ENCODE measurements at places on chromosomes 3 and 15.

- DNase-seq: no peak
Observed at GRCh38 chr15:80550908-80551260, 144.2 kb upstream of the ABHD17C start.

- DNase-seq: no peak
Observed at GRCh38 chr3:127479449-127479848, 111.1 kb downstream of the TPRA1 start.

GRCh38 chr3:100019719-100020118 lies 94.6 kb downstream of the FILIP1L start:
- DNase-seq: no peak

GRCh38 chr15:85472349-85472748 lies 91.9 kb downstream of the AKAP13 start:
- no peak for DNase-seq

- DNase-seq: no peak
Observed at GRCh38 chr3:194007592-194008337, 128.2 kb upstream of the HES1 start.

DNA sequence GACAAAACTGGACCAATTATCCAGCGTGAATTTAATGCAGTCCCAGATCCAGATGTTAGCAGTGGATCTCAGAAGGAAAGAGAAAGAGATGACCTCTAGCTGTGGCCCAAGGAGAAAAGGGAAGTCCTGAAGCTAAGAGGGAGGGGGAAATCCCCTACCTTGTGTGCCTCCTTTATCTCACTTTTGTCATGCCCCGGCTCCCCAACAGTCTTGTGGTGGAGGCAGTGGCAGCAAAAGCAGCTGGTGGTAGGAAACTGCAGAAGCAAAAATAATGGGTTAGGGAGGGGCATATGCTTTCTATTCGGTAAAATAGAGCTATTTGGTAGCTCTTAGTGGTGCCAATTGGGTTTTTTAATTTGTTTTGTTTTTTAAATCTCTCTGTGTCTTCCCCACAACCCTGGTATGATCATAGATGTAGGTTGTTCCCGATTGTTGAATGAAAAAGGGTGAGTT lies 56.5 kb downstream of the MCTP2 start:
- DNase-seq: peak; percentile 65

GRCh38 chr3:38968891-38969290 lies 82.9 kb downstream of the SCN11A start:
- no peak for DNase-seq

DNA sequence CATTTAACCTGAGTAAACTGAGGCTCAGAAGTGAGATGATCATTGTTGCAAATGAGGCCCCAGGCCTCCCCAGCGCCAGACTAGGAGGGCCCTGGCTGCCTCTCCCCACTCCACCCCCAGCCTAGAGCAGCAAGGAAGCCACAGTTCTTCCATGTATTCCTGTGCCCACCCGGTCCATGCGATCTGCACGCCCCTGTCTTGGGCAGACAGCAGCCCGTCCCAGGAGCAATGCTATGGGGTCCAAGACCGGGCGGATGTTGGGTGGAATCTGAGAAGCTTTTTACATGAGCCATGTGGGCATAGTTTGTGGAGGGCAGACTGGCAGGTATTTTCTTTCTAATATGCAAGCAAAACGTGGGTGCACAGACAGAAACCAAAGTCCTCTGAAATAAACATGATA lies 15.1 kb downstream of the SH2D7 start:
- no peak for DNase-seq

GRCh38 chr15:78083687-78084448 lies 6.4 kb upstream of the TBC1D2B start:
- no peak for DNase-seq

Measured in CD4-positive, alpha-beta T cell treated with Interleukin-4 for 1 hour (primary cell).